ENCODE measurements at places on chromosomes 7 and 10.

DNA sequence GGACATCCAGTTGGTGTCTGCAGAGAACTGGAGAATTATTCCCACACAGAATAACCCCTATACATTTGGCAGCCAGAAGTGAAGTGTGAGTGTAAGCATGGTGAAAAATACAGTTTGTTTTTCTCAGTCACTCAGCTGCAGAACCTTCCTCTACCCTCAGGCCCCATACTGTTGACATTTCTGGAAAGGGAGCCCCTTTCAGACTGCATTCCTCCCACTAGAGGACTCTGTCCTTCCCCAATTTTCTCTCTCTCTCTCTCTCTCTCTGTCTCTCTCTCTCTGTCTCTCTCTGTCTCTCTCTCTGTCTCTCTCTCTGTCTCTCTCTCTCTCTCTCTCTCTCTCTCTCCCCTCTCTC is 86.8 kb upstream of the STEAP1B start:
- DNase-seq = no peak

DNA sequence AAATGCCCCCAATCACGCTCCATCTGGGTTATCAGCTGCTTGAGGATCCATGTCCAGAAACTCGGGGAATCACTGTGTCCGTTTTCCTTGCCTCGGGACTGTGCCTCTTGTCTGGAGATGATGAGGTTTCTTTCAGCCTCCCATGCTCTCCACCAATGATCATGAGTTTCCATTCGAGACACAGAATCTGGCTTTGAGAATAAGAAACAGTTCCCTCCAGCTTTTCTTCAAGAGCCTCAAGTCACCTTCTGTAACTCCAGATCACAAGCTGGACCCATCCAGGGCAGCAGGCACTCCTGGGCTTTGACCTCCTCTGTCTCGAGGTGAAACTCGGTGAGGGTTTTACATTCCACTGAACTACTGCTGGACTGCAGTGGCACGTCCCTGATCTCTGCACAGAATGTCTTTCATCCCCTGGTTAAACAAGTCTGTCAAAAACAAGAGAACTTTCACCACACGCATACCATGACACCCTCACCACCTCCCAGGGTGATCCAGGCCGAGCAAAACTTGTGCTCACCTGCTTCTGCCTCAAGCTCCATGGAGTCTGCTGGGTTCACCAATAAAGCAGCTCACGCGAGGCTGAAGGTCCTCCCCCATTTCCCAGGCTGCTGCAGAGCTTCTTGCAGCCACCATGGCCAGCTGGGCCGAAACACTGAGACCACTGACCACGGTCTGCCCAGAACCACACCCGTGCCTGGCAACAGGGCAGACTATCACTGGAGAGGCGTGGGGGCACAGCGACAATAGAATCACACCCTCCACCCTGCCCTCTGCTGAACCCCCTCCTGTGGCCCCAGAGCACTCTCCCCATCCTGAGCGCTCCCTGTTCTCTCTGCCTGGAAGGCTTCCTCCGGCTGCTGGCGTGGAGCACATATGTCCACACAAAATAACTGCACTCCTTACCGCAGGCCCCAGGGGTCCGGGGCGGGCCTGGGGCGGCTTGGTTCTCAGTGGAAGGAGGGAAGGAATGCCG is 25.1 kb downstream of the MAT1A start:
- DNase-seq = no peak

GRCh38 chr10:35136263-35136815 is 9.7 kb downstream of the CREM start:
- no peak for DNase-seq

- no peak for DNase-seq
These were observed 23.2 kb downstream of the NT5C3A start for GRCh38 chr7:33039257-33039902.

DNA sequence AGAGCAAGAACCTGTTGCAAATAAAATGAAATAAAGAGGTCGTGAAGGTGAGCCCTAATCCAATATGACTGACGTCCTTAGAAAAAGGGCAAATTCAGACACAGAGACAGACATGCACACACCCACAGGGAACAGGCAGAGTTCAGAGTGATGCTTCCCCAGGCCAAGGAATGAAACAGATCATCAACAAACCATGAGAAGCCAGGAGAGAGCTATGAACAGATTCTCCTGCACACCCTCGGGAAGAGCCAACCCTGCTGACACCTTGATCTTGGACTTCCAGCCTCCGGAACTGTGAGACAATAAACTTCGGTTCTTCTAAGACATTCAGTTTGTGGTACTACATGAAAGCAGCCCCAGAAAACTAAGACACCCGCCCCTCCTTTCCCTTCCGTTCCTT is 290.4 kb upstream of the KLF6 start:
- no peak for DNase-seq

DNA sequence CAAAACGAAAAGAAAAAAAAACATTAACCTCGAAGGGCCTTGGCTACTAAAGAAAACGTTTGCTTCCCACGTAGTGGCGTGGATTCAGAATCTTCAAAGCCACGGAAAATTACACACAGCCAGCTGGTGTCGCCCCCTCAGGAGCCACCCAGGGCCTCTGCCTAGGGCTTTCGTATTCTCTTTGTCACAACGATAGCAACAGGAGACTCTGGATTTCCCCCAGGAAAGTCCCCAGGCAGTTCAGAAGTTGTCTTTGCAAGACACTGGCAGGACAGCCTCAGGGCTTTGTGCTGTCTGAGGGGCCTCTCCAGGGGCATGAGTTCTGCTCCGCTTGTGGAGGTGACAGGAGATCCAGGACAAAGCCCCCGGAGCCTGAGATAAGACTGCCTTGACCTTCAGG is 150.2 kb upstream of the INSYN2A start:
- DNase-seq = no peak

DNA sequence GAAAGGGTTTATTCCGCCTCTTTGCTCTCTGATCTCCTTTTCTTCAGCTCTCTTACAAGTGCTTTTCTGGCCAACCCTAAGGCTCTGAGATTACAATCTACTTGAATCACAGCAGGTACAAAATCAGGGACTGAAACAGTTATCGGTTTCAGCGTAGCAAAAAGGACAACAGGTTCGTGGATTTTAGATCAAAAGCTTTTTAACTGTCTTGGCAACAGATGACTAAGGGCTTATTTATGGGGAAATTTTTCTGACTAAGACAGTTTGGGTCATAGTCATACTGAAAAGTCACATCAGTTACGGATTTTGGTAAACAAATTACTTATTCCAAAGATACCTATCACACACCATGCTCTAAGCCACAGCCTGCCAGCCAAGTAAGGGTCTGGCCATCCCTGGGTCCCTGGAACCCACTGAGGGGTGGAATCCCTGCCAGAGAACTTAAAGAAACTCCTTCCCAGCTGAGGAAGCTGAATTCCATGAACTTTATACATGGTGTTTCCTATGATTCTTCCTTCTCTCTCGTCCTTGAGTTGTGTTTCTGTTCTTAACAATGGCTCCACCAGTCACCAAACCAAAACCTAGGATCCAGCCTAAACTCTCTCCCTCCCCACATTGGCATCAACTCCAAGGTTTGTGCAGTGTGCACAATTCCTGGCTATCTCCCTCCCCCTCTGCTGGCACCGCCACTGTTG is 169.3 kb downstream of the FAM107B start:
- no peak for DNase-seq

- DNase-seq = no peak
These were observed 1284.1 kb upstream of the AUTS2 start for GRCh38 chr7:68314208-68314607.

GRCh38 chr10:126392469-126392868 is 4.2 kb upstream of the ADAM12 start:
- DNase-seq = no peak

DNA sequence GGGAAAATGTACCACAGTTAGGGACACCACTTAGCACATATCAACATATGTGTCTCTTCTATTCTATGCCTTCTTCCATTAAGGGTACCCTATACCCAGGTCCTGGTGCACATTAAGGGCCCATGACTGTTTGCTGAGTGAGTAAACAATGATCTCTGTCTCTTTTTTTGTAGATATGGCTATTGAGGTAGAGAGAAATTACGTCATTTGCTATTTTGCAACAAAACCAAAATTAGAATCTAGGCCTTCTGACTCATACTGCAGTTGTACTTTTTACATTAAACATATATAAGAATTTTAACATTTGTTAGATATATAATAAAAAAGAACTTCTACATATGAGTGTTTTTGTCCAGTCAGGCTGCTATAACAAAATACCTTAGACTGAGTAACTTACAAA is 683.2 kb upstream of the LRRN3 start:
- DNase-seq = no peak

- no peak for DNase-seq
These were observed 8.9 kb downstream of the MYO1G start for GRCh38 chr7:44969701-44970522.

DNA sequence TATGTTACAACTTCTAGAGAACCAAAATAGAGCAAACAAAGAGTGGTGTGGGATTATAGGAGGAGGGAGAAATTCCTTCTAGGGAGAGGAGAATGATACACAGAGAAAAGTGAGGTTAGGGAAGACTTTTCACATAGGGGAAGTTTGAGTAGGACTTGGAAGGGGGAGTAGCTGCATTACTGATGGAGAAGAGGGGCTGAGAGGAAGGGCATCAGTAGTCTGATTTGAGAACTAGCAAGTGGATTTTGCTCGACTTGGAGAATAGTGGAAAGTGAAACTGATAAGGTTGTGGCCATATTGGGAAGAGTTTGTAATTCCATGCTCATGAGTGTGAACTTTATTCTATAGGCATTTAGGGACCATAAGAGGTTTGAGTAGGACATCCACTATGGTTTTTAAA is 6.1 kb downstream of the NRF1 start:
- no peak for DNase-seq

DNA sequence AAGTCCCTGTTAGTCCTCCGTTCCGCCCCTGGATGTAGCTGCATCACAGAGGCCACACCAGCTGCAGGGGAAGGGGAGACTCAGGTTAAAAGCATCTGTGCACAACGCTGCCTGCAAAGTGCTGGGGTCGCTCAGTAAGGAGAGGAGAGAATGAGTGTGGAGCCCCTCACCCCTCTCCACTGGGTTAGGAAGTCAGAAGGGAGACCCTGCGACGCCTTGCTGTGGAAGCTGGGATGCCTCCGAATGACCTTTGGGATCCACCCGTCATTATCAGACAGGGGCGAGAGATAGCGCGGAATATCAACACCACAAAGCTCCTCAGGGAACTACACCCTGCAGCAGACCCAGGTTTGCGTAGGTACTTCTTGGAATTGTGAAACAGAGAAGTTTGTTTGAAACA is 167.7 kb upstream of the SHH start:
- DNase-seq = no peak

All from natural killer cell treated with Interleukin-12 subunit alpha and Interleukin-12 subunit beta and Interleukin-15 and Interleukin-18, amount 100 ng/mL, for 72 hours (primary cell).